ENCODE measurements at places on chromosomes 1 and 21. TPM values are rescaled to one million over a fixed set of nuclear protein-coding genes. Genes with fewer than 3 reads are reported as not detected.

The RSPH1 gene
- 1.8 TPM for total RNA-seq

The RAB13 gene
- 30.5 TPM for total RNA-seq

The MSTO1 gene
- total RNA-seq = 24.4 TPM

The FAM151A gene
- not detected for total RNA-seq

All from epithelial cell of proximal tubule (primary cell).